ENCODE measurements at places on chromosomes 5 and 9. TPM values are rescaled to one million over a fixed set of nuclear protein-coding genes. Genes with fewer than 3 reads are reported as not detected.

The SH3RF2 gene
- 1.0 TPM for total RNA-seq

The NTNG2 gene
- 2.5 TPM for total RNA-seq

DNA sequence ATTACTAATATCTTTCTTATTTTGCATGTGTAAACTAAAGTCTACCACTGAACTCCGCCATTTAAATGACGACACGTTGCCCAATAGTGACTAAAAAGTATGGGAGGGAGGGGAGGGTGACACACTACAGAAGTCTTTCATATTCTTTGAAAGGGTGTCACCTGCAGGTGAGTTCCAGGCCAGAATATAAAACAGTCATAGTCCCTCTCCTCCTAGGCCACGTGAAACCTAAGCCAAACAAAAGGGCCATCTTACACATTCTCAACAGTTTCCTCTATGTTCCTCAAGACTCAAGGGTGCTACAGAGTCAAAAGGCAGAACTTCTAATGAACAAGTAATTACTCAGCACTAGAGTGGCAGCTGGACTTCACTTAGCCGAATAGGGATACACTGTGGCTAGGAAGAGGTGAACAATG lies 6.4 kb downstream of the CEMIP2 start:
- DNase-seq: no peak

GRCh38 chr5:177099422-177100093 lies 12.8 kb downstream of the FGFR4 start:
- no peak for DNase-seq

The TRIM32 gene
- 29.2 TPM for total RNA-seq

DNA sequence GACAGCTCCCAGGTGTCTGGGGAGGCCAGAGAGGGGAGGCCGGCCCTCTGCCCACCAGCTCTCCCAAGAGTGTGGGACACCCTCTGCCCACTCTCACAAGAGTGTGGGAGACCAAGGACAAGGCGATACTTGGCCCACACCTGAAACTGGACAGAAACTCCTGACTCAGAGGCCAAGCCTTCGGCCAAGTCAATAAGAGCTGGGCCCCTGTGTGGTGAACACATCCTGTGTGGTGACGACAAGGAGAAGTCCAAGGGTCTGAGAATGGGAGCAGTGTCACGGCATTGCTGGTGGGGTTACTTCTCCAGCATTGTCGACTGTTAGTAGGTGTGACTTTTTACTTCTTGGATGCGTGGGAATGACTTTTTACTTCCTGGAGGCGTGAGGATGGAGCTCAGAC lies 14.6 kb upstream of the F2RL1 start:
- no peak for DNase-seq

GRCh38 chr5:62256161-62257019 lies 49.6 kb upstream of the KIF2A start:
- DNase-seq: no peak

- DNase-seq: no peak
These were observed 4.8 kb downstream of the USP20 start for GRCh38 chr9:129840034-129840433.

DNA sequence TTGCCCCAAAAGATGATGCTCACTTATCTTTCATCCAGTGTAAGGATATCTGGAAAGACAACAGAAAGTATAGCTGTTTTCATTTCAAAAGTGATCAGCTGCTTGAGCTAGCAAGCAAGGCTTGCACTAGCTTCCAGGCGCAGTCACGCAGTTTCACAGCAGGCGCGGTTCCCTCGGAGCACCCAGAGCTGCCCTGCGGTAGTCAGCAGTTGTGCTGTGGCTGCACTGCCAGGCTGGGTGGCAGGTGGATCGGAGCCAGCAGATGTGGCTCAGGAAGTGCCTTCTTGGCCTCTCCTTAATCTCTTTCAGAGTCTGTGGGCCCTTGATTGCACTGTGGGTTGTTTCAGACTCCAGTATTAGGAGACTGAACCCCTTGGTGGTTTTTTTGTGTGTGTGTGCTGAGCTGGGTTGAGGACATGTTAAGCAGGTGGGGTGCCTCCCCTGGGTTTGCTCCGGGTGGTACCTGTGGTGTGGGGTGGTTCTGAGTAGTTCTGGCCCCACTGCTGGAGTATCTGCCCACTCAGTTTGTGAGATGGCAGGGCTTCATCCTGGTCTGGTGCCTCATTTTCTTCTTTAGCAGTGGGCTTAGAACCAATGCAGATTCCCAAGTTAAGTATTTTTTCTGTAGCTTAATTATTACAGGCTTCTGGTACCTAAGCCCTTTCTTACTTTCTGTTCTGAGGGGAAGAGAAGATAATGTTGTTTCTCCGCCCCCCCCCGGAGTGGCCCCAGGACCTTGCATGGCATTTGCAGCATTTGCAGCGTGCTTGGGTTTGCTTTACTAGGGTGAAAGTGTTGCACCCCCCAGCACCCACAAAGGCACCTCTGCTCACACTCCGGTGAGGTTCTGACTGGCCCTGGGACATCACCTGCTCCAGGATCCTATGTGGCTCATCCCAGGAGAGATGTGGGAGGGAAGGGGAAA lies 16.4 kb downstream of the TENT4A start:
- no peak for DNase-seq

DNA sequence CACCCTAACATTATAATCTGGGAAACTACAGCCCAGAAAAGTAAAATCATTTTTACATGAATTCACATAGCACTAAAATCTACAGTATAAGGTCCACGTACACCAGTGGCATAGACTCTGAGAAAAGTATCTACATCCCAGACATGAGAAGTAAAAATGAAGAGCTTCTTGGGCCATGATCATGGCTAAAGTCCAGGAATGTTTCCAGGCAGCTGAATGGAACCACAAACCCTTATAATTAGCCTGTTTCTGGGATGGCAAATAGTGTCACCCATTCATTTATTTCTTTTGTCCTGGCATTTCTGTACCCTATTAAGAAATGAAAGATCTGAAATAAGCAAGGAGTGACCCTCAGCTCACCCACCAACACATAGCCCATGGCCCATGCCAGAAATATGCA lies 217.9 kb downstream of the SPOCK1 start:
- DNase-seq: no peak

- DNase-seq: peak; percentile 34
These were observed 59.7 kb upstream of the TRPC7 start for GRCh38 chr5:136424835-136425584.

- no peak for DNase-seq
These were observed 91.9 kb upstream of the RASEF start for GRCh38 chr9:83154821-83155220.

GRCh38 chr5:53276825-53277224 lies 167.3 kb upstream of the MOCS2 start:
- DNase-seq: no peak

The PPP6C gene
- 39.7 TPM for total RNA-seq

The IRX1 gene
- total RNA-seq: not detected

- no peak for DNase-seq
These were observed 145.6 kb downstream of the LURAP1L start for GRCh38 chr9:12920437-12920836.

The ANKRD34B gene
- 0.36 TPM for total RNA-seq

The TEX48 gene
- total RNA-seq: not detected

DNA sequence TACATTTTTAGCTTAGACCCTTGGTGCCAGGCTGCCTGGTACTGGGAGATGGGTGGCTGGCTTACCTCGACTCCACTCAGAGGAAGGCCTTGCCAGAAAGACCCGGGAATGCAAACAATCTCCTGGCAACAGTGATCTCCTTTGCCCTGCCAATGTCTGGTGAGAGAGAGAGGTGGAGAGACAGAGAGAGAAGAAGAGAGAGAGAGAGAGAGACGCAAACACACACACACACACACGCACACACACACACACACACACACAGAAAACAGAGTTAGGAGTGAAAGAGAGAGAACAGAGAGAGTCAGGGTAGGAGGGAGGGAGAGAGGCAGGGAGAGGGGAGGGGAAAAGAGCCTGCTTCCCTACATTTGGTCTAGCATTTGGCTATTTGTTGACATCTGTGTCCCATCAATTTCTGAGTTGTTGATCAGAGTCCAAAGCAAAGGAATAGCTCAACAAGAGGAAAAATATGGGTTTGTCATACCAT lies 181.6 kb upstream of the MAP1B start:
- no peak for DNase-seq

The PTGER4 gene
- 2.8 TPM for total RNA-seq

GRCh38 chr9:124273427-124274160 lies 15.8 kb downstream of the NEK6 start:
- no peak for DNase-seq

GRCh38 chr9:23962101-23962500 lies 136.1 kb upstream of the ELAVL2 start:
- DNase-seq: no peak

The CTNND2 gene
- total RNA-seq: 1.7 TPM

The KLF4 gene
- total RNA-seq: 29.2 TPM

The AGPAT2 gene
- 21.3 TPM for total RNA-seq

- DNase-seq: no peak
These were observed 199.5 kb upstream of the CLINT1 start for GRCh38 chr5:158058208-158059120.

The PCDHA12 gene
- total RNA-seq: 0.60 TPM

GRCh38 chr9:12778389-12778788 lies 3.6 kb downstream of the LURAP1L start:
- DNase-seq: no peak

DNA sequence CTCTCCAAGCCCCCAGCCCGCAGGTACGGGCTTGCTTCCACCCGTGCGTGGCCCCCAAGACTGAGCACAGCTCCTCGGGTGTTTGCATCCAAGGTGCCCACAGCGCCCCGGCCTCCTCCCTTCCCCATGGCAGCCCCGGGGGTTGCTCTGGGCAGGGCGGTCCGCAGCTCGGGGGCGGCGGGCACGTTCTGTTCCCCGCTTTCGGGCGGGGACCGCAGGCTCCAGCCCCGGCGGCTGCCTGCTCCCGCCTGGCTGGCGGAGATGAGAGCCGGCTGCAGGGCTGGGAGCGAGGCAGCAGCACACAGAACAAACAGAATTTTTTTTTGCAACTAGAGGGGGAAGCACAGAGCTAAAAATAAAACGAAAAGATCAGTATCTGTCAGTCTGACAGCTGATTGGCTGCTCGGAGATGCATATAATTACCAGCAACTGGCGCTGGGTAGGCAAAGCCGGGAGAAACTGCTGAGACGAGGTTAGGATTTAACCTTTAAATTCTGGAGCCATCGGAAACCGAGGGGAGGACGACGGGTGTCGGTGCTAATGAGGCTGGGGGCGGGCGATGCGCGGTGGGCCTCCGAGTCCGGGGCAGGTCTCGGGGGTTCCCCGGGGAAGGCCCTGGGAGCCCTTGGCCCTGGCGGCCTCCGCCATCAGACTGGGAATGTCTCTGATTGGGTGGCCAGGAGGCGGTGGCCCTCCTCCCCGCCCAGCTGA lies 142.7 kb upstream of the IER5L start:
- DNase-seq: peak; percentile 84

The CAMK4 gene
- 1.7 TPM for total RNA-seq

The CDX1 gene
- 0.66 TPM for total RNA-seq

DNA sequence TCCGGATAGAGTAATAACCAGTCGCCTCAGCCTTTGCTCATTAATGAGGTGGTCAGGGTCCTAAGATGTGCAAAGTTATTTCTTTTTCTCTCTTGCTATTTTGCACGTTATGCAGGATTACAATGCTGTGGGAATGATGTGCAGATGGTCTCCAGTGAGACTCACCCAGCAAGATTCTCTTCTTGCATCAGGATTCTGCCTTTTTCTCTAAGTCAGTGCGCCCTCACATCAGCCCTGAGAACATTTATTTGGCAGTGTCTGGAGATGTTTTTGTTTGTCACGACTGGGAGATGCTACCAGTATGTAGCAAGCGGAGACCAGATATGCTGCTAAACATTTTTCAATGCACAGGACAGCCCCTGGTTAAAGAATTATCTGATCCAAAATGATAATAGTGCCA lies 280.3 kb upstream of the WWC1 start:
- no peak for DNase-seq

DNA sequence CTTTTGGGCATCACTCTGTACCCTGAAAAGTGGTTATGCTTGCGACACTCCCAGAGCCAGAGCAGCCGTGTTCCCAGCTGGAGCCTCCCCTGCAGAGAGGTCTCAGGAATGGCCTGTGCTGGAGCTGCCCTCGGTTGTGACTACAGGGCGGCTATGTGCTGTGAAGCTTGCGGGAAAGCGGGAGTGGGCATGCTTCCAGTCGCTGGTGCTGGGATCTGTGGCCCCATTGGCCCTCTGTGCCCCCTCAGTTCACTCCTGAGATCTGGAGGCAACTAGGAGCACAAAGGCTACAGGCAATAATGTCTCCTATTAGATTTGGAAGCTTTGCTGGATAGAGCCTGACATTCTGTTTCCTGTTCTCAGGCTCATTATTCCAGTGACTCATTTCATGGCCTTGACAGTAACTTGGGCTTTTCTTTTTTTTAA lies 56.9 kb downstream of the GPR107 start:
- DNase-seq: peak; percentile 38

The LCP2 gene
- 5.0 TPM for total RNA-seq

The LCN1 gene
- total RNA-seq: 2.3 TPM

The IRX4 gene
- total RNA-seq: not detected

- DNase-seq: no peak
These were observed 22.3 kb downstream of the KLF9 start for GRCh38 chr9:70392189-70392588.

DNA sequence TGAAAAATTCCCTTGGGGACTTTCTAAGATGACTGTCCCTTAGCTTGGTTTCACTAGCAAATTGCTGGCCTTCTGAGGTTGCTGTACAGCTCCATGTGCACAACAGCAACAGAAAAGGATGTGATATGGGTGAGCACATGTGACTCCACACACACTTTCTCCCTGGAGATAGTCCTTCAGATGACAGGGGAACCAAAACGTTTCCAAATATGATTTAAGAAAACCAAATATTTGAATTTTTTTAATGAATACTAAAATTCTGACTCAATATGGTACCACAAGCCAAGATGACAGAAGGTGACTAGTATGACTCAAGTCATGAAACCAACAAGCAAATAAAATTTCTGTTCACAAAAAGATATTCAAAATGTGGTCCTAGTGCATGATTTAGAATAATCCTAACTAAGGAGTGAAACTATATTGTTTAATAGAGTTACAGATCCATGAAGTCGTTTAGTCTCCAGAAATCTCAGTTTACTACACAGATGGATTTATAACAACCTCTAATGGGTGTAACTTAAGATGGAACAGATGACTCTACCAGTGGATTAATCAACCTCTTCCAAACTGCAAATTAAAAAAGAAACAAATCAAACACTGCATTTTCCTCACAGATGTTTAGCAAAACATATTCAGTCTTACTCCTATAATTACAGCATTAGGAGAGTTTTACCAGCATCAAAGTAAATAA lies 144.8 kb upstream of the PIK3R1 start:
- no peak for DNase-seq

DNA sequence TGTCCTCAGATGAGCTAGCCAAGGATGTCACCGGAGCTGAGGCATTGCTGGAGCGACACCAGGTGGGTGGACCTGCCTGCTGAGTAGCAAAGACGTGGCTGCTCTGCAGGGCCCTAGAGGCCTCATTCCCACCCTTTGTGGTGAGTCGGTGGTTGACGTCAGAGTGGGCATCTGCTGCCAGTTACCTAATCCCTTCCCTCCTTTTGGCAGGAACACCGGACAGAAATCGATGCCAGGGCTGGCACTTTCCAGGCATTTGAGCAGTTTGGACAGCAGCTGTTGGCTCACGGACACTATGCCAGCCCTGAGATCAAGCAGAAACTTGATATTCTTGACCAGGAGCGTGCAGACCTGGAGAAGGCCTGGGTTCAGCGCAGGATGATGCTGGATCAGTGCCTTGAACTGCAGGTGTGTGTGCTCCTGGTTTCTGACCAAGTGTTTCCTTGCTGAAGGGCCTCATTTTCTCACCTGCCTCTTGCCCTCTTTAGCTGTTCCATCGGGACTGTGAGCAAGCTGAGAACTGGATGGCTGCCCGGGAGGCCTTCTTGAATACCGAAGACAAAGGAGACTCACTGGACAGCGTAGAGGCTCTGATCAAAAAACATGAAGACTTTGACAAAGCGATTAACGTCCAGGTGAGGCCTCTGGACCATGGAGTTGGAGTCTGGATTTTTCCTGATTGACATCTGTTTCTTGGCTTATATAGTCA lies 48.9 kb downstream of the DYNC2I2 start:
- no peak for DNase-seq

Data from ovary (tissue), 10 donors.